ENCODE measurements at places on chromosomes 4 and X. TPM values are rescaled to one million over a fixed set of nuclear protein-coding genes. Genes with fewer than 3 reads are reported as not detected.

The GAGE13 gene
- not detected for total RNA-seq

The MAOB gene
- total RNA-seq = 3.2 TPM

The SMR3B gene
- total RNA-seq = not detected

The MAGEE2 gene
- not detected for total RNA-seq

The LGI2 gene
- total RNA-seq = 16.9 TPM

The SPANXN2 gene
- not detected for total RNA-seq

The CXCL11 gene
- not detected for total RNA-seq

The EDA2R gene
- total RNA-seq = 2.7 TPM

The PSAPL1 gene
- 0.51 TPM for total RNA-seq

The IL21 gene
- total RNA-seq = not detected

The DIAPH2 gene
- 33.0 TPM for total RNA-seq

The MAOA gene
- total RNA-seq = 10.8 TPM

The TMPRSS11A gene
- 9.2 TPM for total RNA-seq

The CT45A2 gene
- total RNA-seq = not detected

The TMEM271 gene
- 0.41 TPM for total RNA-seq

The MTTP gene
- total RNA-seq = 1.4 TPM

The TREX2 gene
- total RNA-seq = 2.2 TPM

The FAM236D gene
- not detected for total RNA-seq

The FOXR2 gene
- not detected for total RNA-seq

The PRSS12 gene
- total RNA-seq = 24.0 TPM

The ADGRG4 gene
- 0.10 TPM for total RNA-seq

The ADH1A gene
- not detected for total RNA-seq

The TSPAN6 gene
- total RNA-seq = 28.4 TPM

The RTL3 gene
- 1.9 TPM for total RNA-seq

The SMIM10 gene
- total RNA-seq = 3.6 TPM

The SPINK2 gene
- not detected for total RNA-seq

The CHIC2 gene
- 32.9 TPM for total RNA-seq

The SOWAHD gene
- total RNA-seq = 0.31 TPM

The TAF1 gene
- 66.6 TPM for total RNA-seq

The UGT2B10 gene
- total RNA-seq = not detected

The TBC1D9 gene
- 30.0 TPM for total RNA-seq

The IQSEC2 gene
- total RNA-seq = 14.9 TPM

The SMPX gene
- total RNA-seq = 325 TPM

The NCAPG gene
- total RNA-seq = 15.6 TPM

The IDUA gene
- 10.2 TPM for total RNA-seq

The SSX1 gene
- total RNA-seq = not detected

The BEX1 gene
- 0.51 TPM for total RNA-seq

The REPS2 gene
- 7.9 TPM for total RNA-seq

The GLA gene
- 18.9 TPM for total RNA-seq

The EPHA5 gene
- 1.7 TPM for total RNA-seq

The RTL9 gene
- total RNA-seq = 1.3 TPM

The VCX gene
- not detected for total RNA-seq
